ENCODE measurements at places on chromosomes 1 and 21.

- no peak for DNase-seq
Observed at GRCh38 chr1:212951126-212951946, 995 bp downstream of the VASH2 start.

DNA sequence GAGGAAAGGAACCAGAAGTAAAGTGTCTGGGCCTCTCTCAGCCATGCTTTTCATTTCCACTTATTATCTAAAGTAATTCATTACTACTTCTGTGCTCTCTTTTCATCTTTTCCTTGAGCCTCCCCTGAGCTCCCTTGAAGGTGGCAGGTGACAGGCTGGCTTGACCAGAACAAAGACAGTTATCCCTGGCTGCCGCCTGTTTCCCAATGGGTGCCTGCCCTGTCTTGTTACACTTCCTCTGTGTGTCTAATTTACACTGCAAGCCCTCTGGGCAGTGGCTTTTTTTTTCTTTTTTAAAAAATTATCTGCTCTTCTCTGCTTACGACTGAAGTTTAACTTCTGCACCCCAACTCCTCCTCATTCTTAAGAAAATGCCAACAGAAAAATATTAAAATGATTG is 113.4 kb downstream of the NGF start:
- no peak for DNase-seq

DNA sequence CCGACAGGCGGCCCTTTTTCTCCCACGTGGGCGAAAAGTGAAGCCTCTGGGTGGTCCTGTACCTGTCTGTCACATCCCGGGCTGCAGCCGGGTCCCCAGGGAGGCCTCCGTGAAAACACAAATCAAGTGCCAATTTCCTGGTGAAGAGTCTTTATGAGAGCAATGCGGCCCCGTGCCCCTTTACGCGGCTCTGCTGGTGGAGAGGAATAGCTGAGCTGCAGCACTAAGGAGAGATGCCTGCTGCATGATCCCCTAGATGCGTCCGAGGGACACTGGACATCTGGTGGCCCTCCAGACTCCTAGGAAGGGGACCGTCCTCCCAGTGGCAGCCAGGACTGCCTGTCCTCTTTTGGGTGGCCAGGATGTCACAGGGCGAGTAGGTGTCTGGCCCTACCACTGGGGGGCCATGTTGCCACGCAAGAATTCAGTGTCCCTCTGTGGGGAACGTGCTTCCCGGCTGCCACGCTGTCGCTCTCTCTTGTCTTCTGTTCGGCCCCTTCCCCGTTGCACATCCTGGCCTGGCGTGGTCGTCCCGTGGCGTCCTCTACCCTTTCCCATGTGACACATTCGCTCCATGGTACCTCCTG is 38.7 kb downstream of the COL18A1 start:
- DNase-seq = no peak

DNA sequence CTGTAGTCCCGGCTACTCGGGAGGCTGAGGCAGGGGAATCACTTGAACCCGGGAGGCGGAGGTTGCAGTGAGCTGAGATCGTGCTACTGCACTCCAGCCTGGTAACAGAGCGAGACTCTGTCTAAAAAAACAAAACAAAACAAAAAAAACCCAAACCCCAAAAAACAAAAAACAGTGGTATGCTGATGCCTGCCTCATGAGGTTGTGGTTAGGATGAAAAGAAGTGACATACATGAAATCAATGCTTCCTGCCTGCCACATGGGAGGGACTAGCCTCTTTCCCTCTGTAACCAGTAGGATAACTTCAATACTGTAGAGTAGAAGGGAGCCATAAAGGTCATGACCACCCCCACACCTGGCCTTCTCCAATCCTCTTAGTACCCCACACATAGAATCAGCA is 55.2 kb downstream of the TENT5C start:
- no peak for DNase-seq

GRCh38 chr1:203858055-203858454 is 3.3 kb upstream of the SNRPE start:
- DNase-seq = no peak

DNA sequence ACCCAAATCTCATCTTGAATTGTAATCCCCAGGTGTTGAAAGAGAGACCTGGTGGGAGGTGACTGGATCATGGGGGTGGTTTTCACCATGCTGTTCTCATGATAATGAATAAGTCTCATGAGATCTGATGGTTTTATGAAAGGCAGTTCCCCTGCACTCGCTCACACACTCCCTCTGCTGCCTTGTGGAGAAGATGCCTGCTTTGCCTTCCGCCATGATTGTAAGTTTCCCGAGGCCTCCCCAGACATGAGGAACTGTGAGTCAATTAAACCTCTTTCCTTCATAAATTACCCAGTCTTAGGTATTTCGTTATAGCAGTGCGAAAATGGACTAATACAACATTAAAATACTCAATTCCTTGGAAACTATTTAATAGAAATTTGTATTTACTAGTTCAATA is 99.2 kb downstream of the PROX1 start:
- DNase-seq = no peak

GRCh38 chr1:26092422-26092821 is 19.2 kb upstream of the PDIK1L start:
- DNase-seq = no peak

GRCh38 chr1:143665606-143666005 is 306.2 kb downstream of the FAM72C start:
- no peak for DNase-seq

DNA sequence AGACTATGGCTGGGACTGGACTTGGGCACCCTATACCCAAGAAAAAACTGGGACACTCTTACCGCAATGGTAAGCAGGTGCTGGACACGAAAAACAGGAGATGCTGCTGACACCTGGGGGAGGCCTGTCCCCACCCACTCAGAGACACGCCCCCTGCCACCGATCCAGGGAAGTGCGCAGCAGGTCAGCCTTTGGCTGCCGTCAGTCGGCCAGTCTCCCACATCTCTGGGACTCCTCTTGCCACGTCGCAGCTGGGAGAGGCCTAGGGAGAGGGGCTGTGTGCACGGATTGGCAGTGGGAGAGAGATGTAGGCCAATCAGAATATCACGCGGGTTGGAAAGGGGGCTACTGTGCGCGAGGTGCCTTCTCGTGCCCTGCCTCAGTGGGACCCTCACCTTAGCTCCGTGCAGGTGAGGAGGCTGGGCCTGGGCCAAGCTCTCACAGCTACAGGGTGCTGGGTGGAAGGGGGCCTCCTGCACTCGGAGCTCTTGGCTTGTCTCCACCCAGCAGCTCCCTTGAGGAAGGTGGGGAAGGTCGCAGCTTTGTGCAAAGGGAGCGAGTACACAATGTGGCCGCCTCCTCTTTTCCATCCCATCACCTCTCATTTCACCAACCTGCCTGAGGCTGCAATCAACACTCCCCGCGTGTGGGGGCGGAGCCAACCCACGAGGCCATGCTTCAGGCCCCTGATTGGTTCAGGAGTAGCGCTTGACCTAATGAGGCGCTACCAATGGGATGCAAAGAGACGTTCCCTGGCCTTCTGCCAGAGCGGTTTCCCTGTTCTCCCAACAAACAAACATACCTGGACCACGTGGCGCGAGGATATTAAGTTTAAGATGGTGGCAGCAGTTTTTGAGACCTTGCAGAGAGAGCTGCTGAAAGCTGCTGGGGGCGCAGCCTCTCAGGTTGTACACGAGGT is 25.7 kb upstream of the LDLRAP1 start:
- no peak for DNase-seq

DNA sequence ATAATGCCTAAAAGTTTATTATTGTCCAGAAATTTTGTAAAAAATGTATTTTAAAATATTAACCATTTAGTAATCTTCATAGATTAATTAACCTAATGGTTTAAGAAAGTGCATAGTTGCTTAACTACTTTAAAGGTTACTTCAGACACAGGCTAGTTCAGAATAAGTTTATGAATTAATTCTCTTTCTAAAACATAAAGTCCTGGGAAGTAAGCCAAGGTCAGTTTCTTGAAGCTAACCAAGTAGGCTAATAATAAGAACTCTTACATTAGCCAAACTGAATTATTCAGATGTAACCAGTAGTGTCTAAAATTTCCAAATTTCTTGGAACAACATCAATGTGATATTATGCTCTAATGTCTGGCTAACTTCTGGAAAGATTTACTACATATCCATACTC is 790.4 kb downstream of the NCAM2 start:
- no peak for DNase-seq

- no peak for DNase-seq
Observed at GRCh38 chr1:173122344-173122935, 71.7 kb upstream of the TNFSF18 start.

DNA sequence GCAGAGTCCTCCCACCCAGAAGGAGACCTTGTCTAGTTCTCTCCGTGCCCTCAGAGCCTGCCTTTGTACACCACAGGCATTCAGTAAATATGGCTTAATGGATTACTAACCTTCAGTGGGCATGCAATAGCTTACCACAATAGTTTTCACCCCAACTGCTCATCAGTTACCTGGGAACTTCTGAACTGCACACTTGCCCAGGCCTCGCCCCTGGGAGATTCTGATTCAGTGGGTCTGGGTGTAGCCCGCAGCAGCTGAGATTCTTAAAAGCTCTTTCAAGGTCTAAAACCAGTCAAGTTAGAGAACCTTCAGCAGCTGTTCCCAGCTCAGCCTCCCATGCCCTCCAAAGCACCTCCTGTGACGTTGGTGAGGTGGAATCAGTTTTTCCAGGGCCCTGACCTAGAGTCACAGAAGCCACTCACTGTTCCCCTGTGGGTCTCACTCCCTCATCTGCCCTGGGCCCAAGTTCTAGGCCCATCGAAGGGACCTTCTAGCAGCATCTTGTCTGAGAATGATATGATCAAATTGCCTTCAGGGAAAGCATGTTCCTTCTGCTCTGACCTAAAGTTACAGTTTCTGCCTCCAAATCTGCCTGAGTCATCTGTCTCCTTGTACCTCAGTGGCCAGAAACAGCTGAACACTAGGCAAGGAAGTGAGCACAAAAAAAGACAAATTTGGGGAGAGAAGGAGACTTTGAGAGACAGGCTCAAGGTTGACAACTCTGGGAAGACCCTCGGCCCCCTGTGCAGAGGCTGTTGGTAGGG is 10.8 kb downstream of the ASAP3 start:
- DNase-seq = no peak

GRCh38 chr1:200899954-200900867 is 5.5 kb downstream of the INAVA start:
- no peak for DNase-seq

GRCh38 chr1:207999972-208000371 is 89.0 kb upstream of the CD34 start:
- DNase-seq = no peak

DNA sequence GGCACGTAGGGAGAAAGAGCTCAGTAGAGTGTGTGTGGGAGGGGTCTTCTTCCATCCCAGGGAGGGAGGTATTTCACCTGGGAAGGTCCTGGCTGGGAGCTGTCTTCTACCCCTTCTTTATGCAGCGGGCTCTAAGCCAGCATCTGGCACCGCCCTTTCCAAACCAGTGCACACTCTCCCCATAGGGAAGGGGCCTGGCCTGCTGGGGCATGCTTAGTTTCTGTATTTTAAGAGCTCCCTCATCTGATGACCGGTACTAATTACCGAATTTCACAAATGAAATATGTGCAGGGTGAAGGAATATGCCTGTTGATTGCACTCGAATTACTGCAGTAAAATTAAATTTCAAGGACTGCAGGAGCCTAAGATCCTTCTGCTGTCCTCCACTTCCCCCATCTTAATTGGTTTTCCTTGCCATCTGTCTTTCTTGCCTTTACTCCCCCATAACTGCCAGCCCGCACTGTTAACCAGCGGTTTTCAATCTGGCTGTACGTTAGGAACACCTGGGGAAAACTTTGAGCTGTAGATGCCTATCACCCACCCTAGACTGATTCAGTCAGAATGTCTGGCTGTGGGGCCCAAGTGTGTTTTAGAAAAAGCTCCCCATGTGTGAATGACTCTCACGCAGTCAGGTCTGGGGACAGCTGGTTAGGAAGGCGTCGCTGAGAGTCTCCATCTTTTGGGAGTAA is 20.1 kb downstream of the GALNT2 start:
- no peak for DNase-seq

GRCh38 chr1:33897092-33897725 is 33.3 kb downstream of the HMGB4 start:
- DNase-seq = no peak

DNA sequence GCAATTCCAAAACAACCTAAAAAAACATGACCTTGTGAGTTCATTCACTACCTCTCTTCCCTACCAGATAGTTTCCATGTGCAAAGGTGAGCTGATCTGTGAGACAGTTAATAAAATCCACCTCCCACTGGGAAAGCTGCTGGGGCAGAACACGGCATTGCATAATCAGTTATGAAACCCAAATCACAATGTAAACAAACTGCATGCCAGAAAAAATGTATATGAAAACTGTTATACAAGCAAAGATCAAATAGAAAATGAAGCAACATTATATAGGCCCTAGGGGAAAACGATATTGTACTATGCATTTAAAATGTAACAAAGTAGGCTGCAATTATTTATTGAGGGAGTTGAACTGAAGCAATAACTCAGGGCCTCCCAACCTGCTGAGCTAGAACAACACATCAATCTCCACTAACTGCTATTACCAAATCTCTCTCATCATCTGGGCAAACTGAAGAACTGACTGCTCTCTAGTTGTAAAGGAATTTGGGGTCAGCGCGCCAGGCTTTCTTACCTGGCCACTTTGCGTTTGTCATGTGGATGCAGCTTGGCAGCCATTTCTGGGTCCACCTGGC is 31.0 kb downstream of the TRIT1 start:
- DNase-seq = peak; percentile 100

DNA sequence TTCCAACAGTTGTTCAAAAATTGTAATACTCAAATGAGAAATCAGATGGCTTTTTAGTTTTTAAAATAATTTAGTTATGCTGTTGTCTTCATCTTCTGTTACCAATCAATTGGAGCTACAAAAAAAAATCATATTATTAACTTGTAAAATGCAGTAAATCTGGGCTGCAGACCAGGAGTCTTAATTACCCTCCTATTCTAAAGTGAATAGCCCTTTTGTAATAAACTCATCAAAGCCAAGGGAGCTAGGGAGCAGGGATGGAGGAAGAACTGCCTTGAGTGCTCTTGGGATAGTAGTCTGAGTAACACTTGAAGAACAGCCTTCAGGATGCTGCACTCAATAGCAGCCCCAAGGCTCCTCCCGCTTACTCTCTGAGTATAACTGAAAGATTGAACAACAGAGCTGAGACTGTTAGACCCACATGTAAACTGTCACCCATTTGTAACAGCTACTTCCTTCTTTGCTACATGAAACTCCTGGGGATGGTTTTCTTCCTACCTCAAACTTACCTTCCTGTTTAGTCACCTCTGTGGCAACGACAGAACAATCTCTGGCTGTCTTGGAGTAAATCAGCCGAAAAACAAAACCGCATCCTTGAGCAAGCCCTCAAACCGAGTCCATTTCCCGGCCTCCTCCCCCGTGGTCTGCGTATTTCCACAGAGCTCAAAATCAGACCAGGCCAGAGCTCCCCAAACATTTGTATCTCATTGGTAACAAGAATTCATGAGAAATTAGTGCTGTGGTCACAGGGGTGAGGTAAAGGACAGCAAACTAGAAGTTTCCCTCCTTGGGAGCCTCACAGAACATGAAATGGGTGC is 55.9 kb downstream of the CD58 start:
- DNase-seq = no peak

GRCh38 chr1:211375146-211375818 is 48.6 kb downstream of the TRAF5 start:
- DNase-seq = no peak

- DNase-seq = no peak
Observed at GRCh38 chr1:209076688-209077087, 506.8 kb upstream of the CAMK1G start.

Data from NCI-H510A (cell line).